Activated CD4-positive, alpha-beta memory T cell treated with anti-CD3 and anti-CD28 coated beads, Interleukin-2, amount 10 ng/mL, durations not matched to agents 7 days and 5 days (primary cell): ENCODE measurements at places on chromosomes 3 and 15. TPM values are rescaled to one million over a fixed set of nuclear protein-coding genes. Genes with fewer than 3 reads are reported as not detected.
A peak's percentile ranks its signal among the peaks of the same experiment; 100 is the strongest.

The CPOX gene
- total RNA-seq, result 75.9 TPM

DNA sequence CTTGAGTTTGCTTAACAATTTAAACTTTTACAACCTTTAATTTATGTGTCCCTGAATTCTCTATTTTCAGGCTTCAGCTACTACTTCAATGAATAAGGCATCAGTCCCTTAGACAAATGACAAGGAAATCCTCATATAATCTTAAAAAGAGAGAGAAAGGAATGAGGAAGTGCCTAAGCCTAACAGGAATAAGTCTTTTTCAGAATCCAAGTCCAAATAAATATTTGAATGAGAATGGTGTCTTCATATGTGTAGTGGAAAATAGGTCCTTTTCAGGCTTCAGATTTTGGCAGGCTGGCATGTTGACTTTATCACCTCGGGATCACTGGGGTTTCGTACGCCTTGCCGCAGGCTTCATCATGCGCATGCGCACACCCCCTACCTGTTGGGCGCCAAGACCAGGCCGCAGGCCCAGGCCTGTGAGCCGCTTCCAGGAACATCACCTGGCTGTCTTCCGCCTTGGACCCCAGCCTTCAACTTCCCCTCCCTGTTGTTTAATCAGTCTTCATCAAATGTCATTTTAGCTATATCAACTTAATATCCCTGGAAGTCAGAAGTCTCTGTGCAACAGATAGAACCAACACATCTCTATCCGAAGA is 334.5 kb downstream of the SOX2 start:
- H3K36me3 ChIP-seq, result no peaks in the 10 kb centered on the region
- DNase-seq, result no peak
- no peaks in the 10 kb centered on the region for H3K4me1 ChIP-seq
- no peaks in the 10 kb centered on the region for H3K27me3 ChIP-seq
- H3K4me3 ChIP-seq, result no peak overlapping the region

The LRRC49 gene
- total RNA-seq, result not detected

DNA sequence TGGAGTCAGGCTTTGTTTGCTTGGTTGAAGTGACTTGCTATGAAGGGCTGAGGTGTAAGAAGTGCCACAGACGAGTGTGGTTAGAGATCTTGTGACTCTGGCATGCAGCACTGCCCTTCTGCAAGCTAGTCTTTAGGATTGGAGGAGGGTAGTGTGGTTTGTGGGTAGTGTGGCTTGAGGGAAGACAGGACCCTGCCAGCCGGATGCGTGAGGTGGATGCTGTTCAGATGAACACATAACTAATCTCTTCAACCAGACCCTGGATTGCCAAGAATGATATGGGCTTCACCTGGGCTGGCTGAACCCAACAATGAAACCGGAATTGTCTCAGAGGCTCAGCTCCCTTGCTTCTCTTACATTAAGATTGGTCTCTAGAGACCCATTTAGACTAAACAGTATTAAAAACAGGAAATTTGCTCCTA is 32.7 kb downstream of the STARD9 start:
- H3K27me3 ChIP-seq, result no peaks in the 10 kb centered on the region
- peaks cover 54% of the 10 kb centered on the region for H3K4me1 ChIP-seq
- H3K36me3 ChIP-seq, result no peaks in the 10 kb centered on the region
- peak; percentile 87 for DNase-seq
- peak overlapping the region; percentile 69 for H3K27ac ChIP-seq

The MYO1E gene
- total RNA-seq, result 40.8 TPM

The ASTE1 gene
- total RNA-seq, result 12.8 TPM

DNA sequence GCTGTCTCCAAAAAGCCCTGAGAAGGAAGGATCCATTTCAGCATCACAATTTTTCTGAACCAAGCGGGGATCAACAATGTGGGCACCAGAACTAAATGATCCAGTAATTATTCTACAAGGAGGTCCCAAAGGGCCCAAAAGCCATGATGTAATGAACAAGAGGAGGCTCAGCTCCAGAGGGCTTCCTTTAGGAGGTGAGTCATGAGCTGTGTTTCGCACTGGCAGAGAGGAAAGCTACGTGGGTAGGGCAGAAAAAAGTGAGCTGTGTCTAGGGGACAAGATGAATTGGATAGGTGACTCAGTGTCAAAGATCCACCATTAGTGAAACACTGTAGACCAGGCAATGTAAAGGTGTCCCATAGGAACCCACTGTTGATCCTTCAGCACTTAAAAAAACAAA is 113.4 kb downstream of the RORA start:
- H3K36me3 ChIP-seq, result no peaks in the 10 kb centered on the region
- H3K27me3 ChIP-seq, result peaks cover 15% of the 10 kb centered on the region
- no peak overlapping the region for H3K4me3 ChIP-seq
- no peak overlapping the region for H3K27ac ChIP-seq
- no peak for DNase-seq

- H3K4me1 ChIP-seq, result peaks cover 34% of the 10 kb centered on the region
- H3K27ac ChIP-seq, result no peak overlapping the region
- peaks cover 52% of the 10 kb centered on the region for H3K36me3 ChIP-seq
- no peak for DNase-seq
These were observed 8.7 kb downstream of the SLMAP start for GRCh38 chr3:57764794-57765193.

The DNAJA4 gene
- 30.9 TPM for total RNA-seq

The MB21D2 gene
- 21.0 TPM for total RNA-seq

DNA sequence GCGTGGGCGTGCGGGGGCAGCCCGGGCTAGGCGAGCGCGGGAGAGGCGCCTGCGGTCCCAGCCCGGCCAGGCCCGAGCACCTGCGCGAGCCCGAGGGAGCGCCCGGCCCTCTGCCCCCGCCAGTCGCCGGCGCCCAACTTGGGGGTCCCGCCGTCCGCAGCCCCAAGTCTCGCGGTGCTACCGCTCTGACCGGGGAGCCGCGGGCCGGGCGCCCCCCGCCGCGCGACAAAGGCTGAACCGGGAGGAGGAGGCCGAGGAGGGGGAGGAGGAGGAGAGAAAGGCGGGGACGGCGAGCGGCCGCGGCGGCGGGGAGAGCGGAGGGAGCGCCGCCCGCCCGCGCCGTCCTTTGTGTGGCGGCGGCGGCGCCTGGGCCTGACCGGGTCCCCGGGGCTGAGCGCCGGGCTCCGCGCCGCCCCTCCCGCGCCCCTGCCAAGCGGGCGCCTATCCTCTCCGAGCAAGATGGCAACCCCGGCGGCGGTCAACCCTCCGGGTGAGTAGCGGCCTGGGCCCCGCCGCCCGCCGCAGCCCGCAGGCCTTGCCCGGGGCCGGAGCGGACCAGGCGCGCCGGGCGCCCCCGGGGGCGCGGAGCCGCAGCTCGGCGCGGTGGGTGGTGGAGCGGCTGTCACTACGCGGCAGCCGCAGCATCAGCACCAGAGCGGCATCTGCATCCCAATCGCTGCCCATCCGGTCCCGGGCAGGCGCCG is at the start of gene ARNT2:
Gene ARNT2 (plus strand): TSS at position 326 of the 704 bp plus-strand sequence. CDS start 134 bp downstream, at position 460.
- peaks cover 69% of the 10 kb centered on the region for H3K27me3 ChIP-seq
- no peak within 1 kb of the TSS for H3K27ac ChIP-seq
- no peak within 1 kb of the TSS for H3K4me3 ChIP-seq
- H3K4me1 ChIP-seq, result peaks cover 3% of the 10 kb centered on the region
- no peak for DNase-seq

GRCh38 chr3:10524799-10525301 is 19.5 kb upstream of the ATP2B2 start:
- DNase-seq, result no peak
- H3K4me1 ChIP-seq, result no peaks in the 10 kb centered on the region
- H3K4me3 ChIP-seq, result no peak overlapping the region
- no peaks in the 10 kb centered on the region for H3K36me3 ChIP-seq
- no peak overlapping the region for H3K27ac ChIP-seq
- H3K27me3 ChIP-seq, result peaks cover 40% of the 10 kb centered on the region

The PARP15 gene
- total RNA-seq, result 48.2 TPM

GRCh38 chr3:140922634-140923033 is 19.0 kb upstream of the SLC25A36 start:
- H3K36me3 ChIP-seq, result no peaks in the 10 kb centered on the region
- no peak overlapping the region for H3K4me3 ChIP-seq
- H3K27me3 ChIP-seq, result peaks cover 24% of the 10 kb centered on the region
- no peak overlapping the region for H3K27ac ChIP-seq

GRCh38 chr3:183587336-183587735 is 31.8 kb upstream of the KLHL6 start:
- H3K36me3 ChIP-seq, result peaks cover 7% of the 10 kb centered on the region
- H3K4me1 ChIP-seq, result peaks cover 61% of the 10 kb centered on the region
- DNase-seq, result no peak
- H3K27ac ChIP-seq, result peak overlapping the region; percentile 87

GRCh38 chr3:179181021-179181472 is 32.9 kb downstream of the PIK3CA start:
- peaks cover 18% of the 10 kb centered on the region for H3K4me1 ChIP-seq
- DNase-seq, result no peak
- H3K36me3 ChIP-seq, result peaks cover 3% of the 10 kb centered on the region
- H3K27me3 ChIP-seq, result no peaks in the 10 kb centered on the region
- H3K4me3 ChIP-seq, result no peak overlapping the region
- peak overlapping the region; percentile 16 for H3K27ac ChIP-seq

- H3K27me3 ChIP-seq, result peaks cover 9% of the 10 kb centered on the region
- no peaks in the 10 kb centered on the region for H3K4me1 ChIP-seq
- H3K36me3 ChIP-seq, result no peaks in the 10 kb centered on the region
- no peak for DNase-seq
- no peak overlapping the region for H3K27ac ChIP-seq
These were observed 36.7 kb upstream of the CP start for GRCh38 chr3:149258298-149258697.

DNA sequence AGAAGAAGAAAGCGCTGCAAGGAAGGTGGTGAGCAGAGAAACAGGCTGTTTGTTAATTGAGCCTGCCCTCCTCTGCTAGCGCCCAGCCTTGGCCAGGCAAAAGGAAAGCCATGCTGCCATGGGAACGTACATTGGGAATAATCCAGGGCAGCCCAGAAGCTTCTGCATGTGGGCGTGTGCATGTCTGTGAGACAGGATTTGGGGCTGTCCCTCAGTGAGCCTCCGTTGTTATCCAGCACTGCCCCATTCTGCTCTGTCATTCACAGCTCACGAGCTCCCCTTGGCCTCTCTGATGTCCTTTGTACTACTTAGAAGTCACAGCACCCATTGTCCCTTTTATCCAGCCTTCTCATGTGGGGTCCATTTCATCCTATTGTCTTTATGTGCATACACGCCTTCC is 239.1 kb upstream of the ROPN1 start:
- peaks cover 12% of the 10 kb centered on the region for H3K27me3 ChIP-seq
- no peaks in the 10 kb centered on the region for H3K4me1 ChIP-seq
- H3K27ac ChIP-seq, result no peak overlapping the region
- DNase-seq, result no peak
- no peak overlapping the region for H3K4me3 ChIP-seq

GRCh38 chr15:90060797-90061196 is 41.5 kb downstream of the IDH2 start:
- no peaks in the 10 kb centered on the region for H3K27me3 ChIP-seq
- no peak overlapping the region for H3K27ac ChIP-seq

DNA sequence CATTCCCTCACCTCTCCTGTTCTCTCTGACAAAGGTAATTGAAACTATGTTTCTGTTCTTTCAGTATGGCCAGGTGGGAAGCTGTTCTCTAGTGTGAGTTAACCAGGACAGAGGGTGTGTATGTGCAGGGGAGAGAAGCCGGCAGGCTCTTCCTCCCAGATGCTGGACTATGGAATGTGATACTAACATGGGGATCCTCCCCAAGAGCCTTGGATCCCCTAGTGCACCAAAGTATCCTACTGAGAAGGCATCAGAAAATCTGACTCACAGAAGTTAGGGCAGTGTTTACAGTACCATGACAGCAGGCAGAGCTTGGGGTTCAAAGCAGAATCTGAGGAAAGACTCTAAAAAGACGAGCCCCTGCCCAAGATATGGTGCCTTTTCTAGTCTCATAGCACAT is 123.1 kb downstream of the APBA2 start:
- no peak overlapping the region for H3K27ac ChIP-seq
- H3K4me3 ChIP-seq, result no peak overlapping the region
- H3K36me3 ChIP-seq, result no peaks in the 10 kb centered on the region
- no peaks in the 10 kb centered on the region for H3K4me1 ChIP-seq
- H3K27me3 ChIP-seq, result no peaks in the 10 kb centered on the region
- DNase-seq, result no peak

DNA sequence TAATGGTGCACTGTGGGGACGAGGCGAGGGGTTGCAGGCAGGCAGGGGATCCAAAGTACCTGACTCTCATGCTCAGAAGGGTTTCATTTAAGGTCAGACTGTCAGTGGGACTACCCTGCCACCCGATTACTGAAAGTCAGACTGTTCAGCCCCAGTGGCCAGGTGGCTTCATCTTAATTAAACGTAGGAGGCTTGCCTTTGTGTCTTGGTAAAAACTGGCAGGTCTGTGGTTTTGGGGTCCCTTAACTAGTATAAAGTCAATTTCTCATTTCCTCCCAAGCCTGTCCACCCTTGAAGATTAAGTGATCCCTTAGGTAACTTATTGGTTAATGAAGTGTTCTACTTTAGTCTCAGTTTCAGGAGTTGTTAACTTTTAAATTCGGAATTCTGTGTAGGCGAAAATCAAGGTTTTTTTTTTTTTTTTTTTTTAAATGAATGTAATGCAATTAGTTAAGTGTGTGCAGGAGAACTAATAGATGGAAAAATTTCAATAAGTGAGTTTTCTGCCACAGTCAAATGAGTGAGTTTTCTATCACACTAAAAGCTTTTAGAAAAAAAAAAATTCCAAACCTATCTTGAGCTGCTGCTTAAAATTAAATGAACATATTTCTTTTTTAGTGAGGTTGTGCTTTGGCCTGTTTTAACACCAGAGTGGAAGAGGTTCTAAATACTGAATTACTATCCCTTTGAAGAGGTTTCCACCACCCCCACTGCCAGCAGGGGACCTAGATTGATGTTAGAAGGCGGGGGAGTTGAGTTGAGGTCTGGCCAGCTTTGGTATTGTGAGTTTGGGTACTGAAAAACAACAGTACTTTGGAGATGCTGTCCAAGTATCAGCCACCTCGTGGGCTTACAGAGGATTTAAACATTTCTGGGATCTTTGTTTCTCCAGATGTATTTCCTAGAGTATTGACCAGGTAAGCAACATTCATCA is 15.2 kb downstream of the ITPR1 start:
- H3K4me1 ChIP-seq, result peaks cover 45% of the 10 kb centered on the region
- H3K27ac ChIP-seq, result no peak overlapping the region
- peaks cover 29% of the 10 kb centered on the region for H3K36me3 ChIP-seq
- H3K27me3 ChIP-seq, result no peaks in the 10 kb centered on the region

DNA sequence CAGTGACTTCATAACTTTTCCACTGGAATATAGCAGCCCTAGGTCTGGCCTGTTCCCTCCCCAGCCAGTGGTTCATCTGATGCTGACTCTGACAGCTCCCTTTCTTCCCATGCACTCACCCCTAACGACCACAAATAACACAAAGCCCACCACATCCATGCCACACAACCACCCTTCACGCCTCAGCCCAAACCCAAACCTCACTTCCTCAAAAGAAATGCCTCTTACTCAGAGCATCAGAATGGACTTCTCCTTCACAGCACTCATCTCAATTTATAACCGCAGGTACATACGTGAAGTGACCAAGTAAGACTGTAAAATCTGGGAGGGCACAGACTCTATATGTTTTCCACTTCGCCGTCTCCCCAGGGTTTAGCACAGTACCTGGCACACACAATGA is 1.1 kb downstream of the RBSN start:
- H3K4me1 ChIP-seq, result peaks cover 55% of the 10 kb centered on the region
- H3K4me3 ChIP-seq, result peak overlapping the region; percentile 95
- DNase-seq, result peak; percentile 66
- H3K36me3 ChIP-seq, result peaks cover 40% of the 10 kb centered on the region
- H3K27me3 ChIP-seq, result no peaks in the 10 kb centered on the region

- H3K27me3 ChIP-seq, result peaks cover 17% of the 10 kb centered on the region
- peaks cover 2% of the 10 kb centered on the region for H3K4me1 ChIP-seq
- DNase-seq, result no peak
- no peaks in the 10 kb centered on the region for H3K36me3 ChIP-seq
- H3K4me3 ChIP-seq, result no peak overlapping the region
- H3K27ac ChIP-seq, result no peak overlapping the region
These were observed 33.3 kb upstream of the VPS8 start for GRCh38 chr3:184778426-184779332.
